ENCODE measurements at places on chromosomes 16 and 17. TPM values are rescaled to one million over a fixed set of nuclear protein-coding genes. Genes with fewer than 3 reads are reported as not detected.

DNA sequence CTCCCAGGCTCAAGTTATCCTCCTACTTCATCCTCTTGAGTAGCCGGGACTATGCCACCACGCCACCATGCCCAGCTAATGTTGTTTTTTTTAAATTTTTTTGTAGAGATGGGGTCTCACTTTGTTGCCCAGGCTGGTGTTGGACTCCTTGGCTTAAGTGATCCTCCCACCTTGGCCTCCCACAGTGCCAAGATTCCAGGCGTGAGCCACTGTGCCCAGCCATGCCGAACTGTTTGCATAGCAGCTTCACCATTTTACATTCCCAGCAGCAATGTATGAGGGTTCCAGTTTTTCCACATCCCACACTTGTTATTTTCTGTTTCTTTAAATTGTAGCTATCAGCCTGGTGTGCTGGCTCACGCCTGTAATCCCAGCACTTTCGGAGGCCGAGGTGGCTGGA lies 2.2 kb upstream of the CTRB1 start:
- H3K27ac ChIP-seq, result no peak overlapping the region
- no peaks in the 10 kb centered on the region for H3K36me3 ChIP-seq
- H3K27me3 ChIP-seq, result no peaks in the 10 kb centered on the region
- no peak overlapping the region for H3K4me3 ChIP-seq
- H3K4me1 ChIP-seq, result no peaks in the 10 kb centered on the region

GRCh38 chr17:34850023-34850422 lies 111.2 kb downstream of the CCT6B start:
- no peak overlapping the region for H3K4me3 ChIP-seq
- H3K27ac ChIP-seq, result no peak overlapping the region
- no peak for DNase-seq
- H3K36me3 ChIP-seq, result no peaks in the 10 kb centered on the region

DNA sequence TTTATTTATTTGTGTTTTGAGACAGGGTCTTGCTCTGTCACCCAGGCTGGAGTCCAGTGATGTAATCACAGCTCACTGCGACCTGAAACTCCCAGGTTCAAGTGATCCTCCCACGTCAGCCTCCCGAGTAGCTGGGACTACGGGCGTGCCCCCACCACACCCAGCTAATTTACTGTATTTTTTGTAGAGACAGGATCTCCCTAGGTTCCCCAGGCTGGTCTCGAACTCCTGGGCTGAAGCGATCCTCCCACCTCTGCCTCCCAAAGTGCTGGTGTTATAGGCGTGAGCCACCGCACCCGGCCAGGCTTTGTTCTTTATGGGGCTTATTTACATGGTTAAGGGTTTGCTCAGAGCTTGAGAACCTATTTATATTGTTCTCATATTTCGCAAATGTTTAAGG lies 5.8 kb upstream of the MEIOB start:
- H3K27me3 ChIP-seq, result peaks cover 63% of the 10 kb centered on the region
- no peak overlapping the region for H3K27ac ChIP-seq
- no peaks in the 10 kb centered on the region for H3K36me3 ChIP-seq
- no peak overlapping the region for H3K4me3 ChIP-seq
- DNase-seq, result no peak
- no peaks in the 10 kb centered on the region for H3K4me1 ChIP-seq

- peak overlapping the region; percentile 44 for H3K27ac ChIP-seq
- no peak for DNase-seq
- peak overlapping the region; percentile 84 for H3K4me3 ChIP-seq
Measured at GRCh38 chr17:72116661-72117521, 3.9 kb upstream of the SOX9 start.

- no peaks in the 10 kb centered on the region for H3K36me3 ChIP-seq
- no peak overlapping the region for H3K27ac ChIP-seq
- no peaks in the 10 kb centered on the region for H3K4me1 ChIP-seq
- no peak overlapping the region for H3K4me3 ChIP-seq
- no peaks in the 10 kb centered on the region for H3K27me3 ChIP-seq
Measured at GRCh38 chr16:7236824-7237410, 95.7 kb upstream of the RBFOX1 start.

- no peak overlapping the region for H3K4me3 ChIP-seq
- no peaks in the 10 kb centered on the region for H3K36me3 ChIP-seq
- H3K27ac ChIP-seq, result no peak overlapping the region
- DNase-seq, result no peak
- no peaks in the 10 kb centered on the region for H3K27me3 ChIP-seq
- peaks cover 12% of the 10 kb centered on the region for H3K4me1 ChIP-seq
Measured at GRCh38 chr17:2195729-2196128, 107.9 kb downstream of the SMG6 start.

DNA sequence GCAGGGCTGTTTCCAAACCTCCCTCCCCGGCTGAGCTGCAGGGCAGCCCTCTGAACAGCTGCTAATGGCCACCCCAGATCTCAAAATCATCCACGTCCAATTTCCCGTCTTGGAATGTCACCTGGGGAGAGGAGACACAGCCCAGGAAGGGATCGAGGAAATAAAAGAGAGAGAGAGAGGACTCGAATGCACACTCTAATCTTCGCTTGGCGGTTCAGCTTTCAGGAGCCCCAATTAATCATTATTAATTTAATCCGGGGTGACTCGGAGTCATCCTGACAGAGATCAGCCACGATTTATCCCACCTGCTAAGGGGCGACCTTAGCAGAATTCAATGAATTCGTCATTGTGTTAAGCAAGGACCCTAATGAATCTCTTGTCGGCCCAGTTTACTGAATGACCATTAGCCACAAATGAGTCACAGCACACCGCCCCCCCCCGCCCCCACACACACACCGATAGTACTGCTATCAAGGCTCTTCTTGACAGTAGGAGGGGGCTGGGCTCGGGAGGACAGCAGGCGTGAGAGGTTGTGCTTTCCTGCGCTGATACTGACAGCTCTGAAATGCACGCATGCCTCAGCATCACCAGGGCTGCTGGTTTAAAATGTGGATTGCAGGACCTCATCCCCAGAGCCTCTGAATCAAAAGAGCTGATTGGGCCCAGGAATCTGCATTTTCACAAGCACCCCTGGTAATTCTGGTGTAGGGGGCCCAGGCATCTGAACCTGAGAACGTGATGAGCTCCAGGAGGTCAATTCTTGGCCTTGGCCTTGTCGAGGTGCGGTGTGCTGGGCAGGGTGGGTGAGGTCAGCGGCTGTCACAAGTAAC lies 190.0 kb upstream of the CIBAR2 start:
- no peaks in the 10 kb centered on the region for H3K36me3 ChIP-seq
- H3K4me1 ChIP-seq, result peaks cover 25% of the 10 kb centered on the region
- H3K4me3 ChIP-seq, result no peak overlapping the region

DNA sequence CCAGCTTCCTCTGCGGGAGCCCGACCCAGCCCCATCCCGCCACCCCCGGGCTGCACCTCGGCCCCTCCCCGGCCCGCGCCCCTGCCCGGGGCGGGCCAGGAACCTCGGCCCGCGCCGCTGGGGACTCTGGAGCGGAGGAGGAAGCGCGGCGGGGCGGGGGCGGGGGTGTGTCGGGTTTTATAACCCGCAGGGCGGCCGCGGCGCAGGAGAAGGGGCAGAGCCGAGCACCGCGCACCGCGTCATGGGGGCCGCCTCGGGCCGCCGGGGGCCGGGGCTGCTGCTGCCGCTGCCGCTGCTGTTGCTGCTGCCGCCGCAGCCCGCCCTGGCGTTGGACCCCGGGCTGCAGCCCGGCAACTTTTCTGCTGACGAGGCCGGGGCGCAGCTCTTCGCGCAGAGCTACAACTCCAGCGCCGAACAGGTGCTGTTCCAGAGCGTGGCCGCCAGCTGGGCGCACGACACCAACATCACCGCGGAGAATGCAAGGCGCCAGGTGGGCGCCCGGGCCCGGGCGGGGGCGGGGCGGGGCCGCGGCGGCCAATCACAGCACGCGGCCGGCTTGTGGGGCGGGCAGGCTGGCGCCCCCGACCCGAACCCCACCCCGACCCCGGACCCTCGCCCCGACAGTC lies at the start of gene ACE:
TSS of gene ACE (plus strand) at position 208 of the 626 bp plus-strand sequence. CDS start at position 242, 34 bp downstream.
- H3K27me3 ChIP-seq, result no peaks in the 10 kb centered on the region
- H3K27ac ChIP-seq, result peak within 1 kb of the TSS; percentile 64
- H3K4me1 ChIP-seq, result peaks cover 58% of the 10 kb centered on the region
- H3K36me3 ChIP-seq, result no peaks in the 10 kb centered on the region
- peak; percentile 52 for DNase-seq

- H3K27me3 ChIP-seq, result no peaks in the 10 kb centered on the region
- no peaks in the 10 kb centered on the region for H3K36me3 ChIP-seq
- no peak overlapping the region for H3K4me3 ChIP-seq
- no peak overlapping the region for H3K27ac ChIP-seq
Measured at GRCh38 chr17:66665194-66665593, 169.7 kb upstream of the CACNG5 start.

DNA sequence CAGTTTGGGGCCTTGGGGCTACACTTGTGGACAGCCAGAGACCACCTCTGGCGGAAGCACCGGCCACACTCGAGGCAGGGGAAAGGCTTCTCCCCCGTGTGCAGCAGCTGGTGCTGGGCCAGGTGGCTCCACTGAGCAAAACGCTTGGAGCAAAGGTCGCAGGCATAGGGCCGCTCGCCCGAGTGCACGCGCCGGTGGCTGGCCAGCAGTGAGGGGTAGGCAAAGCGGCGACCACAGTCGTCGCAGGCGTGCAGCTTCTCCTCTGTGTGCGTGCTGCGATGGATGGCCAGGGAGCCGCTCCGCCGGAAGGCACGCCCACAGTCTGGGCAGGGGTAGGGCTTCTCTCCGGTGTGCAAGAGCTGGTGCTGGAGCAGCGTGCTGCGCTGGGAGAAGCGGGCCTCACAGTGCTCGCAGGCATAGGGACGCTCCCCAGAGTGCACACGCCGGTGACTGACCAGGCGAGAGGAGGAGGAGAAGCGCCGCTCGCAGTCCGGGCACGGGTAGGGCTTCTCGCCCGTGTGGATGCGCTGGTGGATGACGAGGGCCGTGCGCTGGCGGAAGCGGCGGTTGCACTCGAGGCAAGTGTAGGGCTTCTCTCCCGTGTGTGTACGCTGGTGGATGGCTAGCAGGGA lies 5.8 kb downstream of the ZNF689 start:
- no peak overlapping the region for H3K27ac ChIP-seq
- DNase-seq, result no peak
- H3K4me3 ChIP-seq, result no peak overlapping the region
- peaks cover 7% of the 10 kb centered on the region for H3K36me3 ChIP-seq

DNA sequence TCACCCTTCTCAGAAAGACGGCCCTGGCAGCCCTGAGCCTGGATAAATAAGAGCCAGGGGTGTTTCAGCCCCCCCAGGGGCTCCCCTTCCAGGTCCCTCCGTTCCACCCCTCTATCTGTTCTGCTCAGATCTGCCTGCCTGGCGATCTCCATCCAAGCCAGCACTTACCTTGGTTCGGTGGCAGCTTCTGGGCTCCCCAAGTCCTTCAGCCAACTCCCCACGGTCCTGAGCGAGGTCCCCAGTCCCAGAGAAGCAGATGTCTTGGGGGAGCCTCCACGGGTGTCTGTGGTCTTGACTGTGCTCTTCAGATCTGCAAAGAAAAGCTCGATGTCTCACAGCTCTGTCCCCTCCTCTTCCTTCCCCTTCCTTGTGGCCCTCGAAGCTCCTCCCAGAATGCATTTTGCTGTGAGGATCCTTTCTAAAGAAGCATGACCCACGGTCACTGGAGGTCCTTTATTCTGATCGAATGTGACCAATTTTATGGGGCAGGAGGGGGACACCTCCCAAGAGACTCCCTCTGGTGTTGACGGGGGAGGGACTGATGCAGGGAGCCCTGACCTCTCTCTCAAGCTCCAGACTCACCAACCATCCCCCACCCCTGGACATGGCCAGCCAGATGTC lies at the start of gene PIK3R6:
TSS of gene PIK3R6 (minus strand) at position 314 of the 621 bp plus-strand sequence. CDS start 17,880 bp downstream, outside the sequence.
- no peaks in the 10 kb centered on the region for H3K36me3 ChIP-seq
- no peaks in the 10 kb centered on the region for H3K27me3 ChIP-seq
- no peak within 1 kb of the TSS for H3K27ac ChIP-seq
- H3K4me1 ChIP-seq, result no peaks in the 10 kb centered on the region
- DNase-seq, result no peak

GRCh38 chr16:56862776-56863175 lies 2.2 kb upstream of the SLC12A3 start:
- H3K4me1 ChIP-seq, result peaks cover 6% of the 10 kb centered on the region
- DNase-seq, result no peak
- no peaks in the 10 kb centered on the region for H3K36me3 ChIP-seq
- no peak overlapping the region for H3K27ac ChIP-seq
- no peak overlapping the region for H3K4me3 ChIP-seq

DNA sequence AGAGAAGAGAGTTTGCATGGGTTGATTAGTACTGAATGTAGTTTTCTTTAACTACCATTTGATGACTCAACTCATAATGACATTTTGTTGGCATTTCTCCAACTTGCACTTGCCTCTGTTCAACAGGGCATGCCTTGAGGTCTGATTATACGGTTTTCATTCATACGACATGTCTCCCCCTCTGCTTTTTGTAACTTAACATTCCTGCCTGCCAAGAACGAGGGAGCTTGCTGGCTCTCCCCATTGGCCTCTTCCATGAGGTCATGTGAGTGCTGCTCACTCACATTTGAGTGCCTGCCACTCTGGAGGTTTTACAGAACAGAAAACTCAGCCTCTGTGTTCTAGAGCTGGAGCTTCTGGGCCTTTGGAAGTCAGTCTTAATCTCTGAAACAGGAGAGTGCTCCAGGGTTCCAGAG lies 19.7 kb downstream of the MAP2K6 start:
- H3K27me3 ChIP-seq, result no peaks in the 10 kb centered on the region
- H3K4me1 ChIP-seq, result peaks cover 7% of the 10 kb centered on the region
- no peak for DNase-seq
- H3K36me3 ChIP-seq, result no peaks in the 10 kb centered on the region
- H3K27ac ChIP-seq, result no peak overlapping the region
- no peak overlapping the region for H3K4me3 ChIP-seq

DNA sequence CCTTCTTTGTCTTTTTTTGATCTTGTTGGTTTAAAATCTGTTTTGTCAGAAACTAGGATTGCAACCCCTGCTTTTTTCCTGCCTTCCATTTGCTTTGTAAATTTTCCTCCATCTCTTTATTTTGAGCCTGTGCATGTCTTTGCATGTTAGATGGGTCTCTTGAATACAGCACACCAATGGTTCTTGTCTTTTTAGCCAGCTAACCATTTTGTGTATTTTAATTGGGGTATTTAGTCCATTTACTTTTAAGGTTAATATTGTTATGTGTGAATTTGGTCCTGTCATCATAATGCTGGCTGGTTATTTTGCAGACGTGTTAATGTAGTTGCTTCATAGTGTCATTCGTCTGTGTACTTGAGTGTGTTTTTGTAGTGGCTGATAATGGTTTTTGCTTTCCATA lies 26.2 kb downstream of the NFATC3 start:
- H3K36me3 ChIP-seq, result no peaks in the 10 kb centered on the region
- no peak overlapping the region for H3K4me3 ChIP-seq
- DNase-seq, result no peak
- no peaks in the 10 kb centered on the region for H3K27me3 ChIP-seq

- peaks cover 21% of the 10 kb centered on the region for H3K36me3 ChIP-seq
- no peak for DNase-seq
- H3K4me3 ChIP-seq, result no peak overlapping the region
- no peaks in the 10 kb centered on the region for H3K27me3 ChIP-seq
- H3K27ac ChIP-seq, result no peak overlapping the region
Measured at GRCh38 chr17:35187481-35187880, 6.7 kb downstream of the SLC35G3 start.

FLYWCH1 gene
- 36.9 TPM for total RNA-seq

SMIM36 gene
- total RNA-seq, result not detected

SLC39A11 gene
- total RNA-seq, result 10.3 TPM

TAX1BP3 gene
- total RNA-seq, result 165 TPM

PPP1R27 gene
- total RNA-seq, result not detected
